ENCODE measurements at places on chromosomes 4 and X. TPM values are rescaled to one million over a fixed set of nuclear protein-coding genes. Genes with fewer than 3 reads are reported as not detected.

The RBMXL3 gene
- not detected for total RNA-seq

The TKTL1 gene
- total RNA-seq: not detected

The MAGEA1 gene
- total RNA-seq: not detected

The PPEF2 gene
- total RNA-seq: 0.58 TPM

The EXOC1L gene
- total RNA-seq: not detected

The CXCL1 gene
- total RNA-seq: 1.9 TPM

The CYSLTR1 gene
- total RNA-seq: not detected

The TMEM175 gene
- 4.2 TPM for total RNA-seq

The CXorf38 gene
- 8.8 TPM for total RNA-seq

DNA sequence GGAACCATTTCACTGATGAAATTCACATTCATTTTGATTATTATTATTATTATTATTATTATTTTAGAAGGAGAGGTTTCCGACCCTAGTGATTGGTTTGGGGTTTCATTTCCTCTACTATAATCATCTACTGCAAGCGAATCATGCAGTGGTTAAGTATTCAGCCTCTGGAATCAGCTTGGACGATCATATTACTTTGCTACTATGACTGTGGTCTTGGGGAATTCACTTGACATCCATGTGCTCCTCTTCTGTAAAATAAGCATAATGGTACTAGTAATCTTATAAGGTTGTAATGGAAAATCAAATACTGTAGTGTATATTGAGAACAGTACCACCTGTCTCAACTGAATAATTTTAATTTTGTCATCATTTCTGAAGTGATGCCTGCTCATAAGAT is 132.1 kb upstream of the SLC4A4 start:
- DNase-seq: no peak

GRCh38 chrX:21748235-21748634 is 9.7 kb downstream of the SMPX start:
- no peak for DNase-seq

- DNase-seq: no peak
Observed at GRCh38 chr4:3512279-3512678, 19.9 kb downstream of the LRPAP1 start.

- no peak for DNase-seq
Observed at GRCh38 chrX:51155566-51155965, 177.1 kb upstream of the NUDT10 start.

DNA sequence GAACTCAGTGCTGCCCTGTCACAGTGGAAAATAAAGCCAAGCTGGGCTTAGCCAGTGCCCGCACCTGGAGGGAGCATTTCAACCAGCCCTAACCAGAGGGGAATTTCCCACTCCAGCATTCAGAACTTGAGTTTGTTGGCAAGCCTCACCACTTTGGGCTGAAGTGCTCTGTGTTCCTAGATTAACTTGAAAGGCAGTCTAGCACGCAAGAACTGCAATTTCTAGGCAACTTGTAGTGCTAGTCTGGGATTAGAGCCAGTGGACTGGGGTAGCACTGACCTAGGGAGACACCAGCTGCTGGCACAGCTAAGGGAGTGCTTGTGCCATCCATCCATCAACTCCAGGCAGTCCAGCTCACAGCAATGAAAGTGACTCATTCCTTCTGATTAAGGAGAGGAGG is 1060.6 kb upstream of the GRID2 start:
- no peak for DNase-seq

- DNase-seq: peak; percentile 84
Observed at GRCh38 chr4:18075823-18076433, 54.4 kb upstream of the LCORL start.

DNA sequence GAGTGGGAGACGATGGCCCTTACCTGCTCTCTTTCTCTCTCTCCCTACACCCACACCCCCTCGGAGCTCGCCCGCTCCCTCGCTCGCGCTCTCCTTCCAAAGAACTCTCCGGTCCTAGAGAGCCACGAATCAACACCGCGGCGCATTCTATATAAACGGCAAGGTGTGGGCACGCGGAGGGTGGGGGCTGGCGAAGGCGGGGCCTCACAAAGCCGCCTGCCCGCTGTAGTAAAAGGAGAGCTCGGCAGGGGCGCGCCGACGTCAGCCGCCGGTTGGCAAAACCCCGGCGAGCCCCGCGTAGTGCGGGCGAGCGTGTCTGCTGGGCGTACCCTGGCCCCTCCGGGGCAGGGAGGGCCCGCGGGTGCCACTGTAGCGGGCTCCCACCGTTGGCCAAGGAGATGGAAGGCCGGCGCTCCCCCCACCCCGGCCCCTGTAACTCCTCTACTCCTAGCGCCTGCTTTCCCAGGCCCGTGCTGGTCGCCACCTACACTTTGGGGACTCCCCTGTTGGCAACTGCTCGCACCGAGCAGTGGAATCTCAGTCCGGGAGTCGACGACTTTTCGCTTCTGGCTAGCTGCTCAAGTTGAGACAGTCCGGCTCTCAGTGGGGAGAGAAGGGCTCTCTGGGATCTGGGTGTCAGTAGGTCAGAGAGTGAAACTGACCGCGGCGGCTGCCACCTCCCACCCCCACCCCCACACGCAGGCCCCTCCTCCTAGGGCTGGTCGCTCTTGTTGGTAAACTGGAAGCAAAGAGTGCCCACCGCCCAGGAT is 325.5 kb upstream of the F9 start:
- peak; percentile 69 for DNase-seq

DNA sequence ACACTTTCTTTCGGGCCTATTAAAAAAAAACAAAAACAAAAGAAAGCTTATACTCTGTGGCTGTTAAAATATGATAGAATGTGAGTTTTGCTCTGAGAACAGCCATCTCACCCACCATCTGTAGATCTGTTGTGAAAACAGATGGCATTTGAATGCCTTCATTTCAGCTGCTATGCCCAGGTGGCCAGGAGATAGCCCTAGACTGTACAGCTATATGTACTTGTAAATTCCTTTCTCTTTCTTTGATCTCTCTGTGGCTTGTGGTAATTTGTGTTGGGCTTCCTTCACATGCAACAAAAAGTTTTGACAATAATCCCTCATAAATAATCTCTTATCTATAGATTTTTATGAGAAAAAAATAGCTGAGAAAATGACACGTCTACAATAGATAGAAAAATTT is 38.1 kb downstream of the PNPLA4 start:
- DNase-seq: no peak

DNA sequence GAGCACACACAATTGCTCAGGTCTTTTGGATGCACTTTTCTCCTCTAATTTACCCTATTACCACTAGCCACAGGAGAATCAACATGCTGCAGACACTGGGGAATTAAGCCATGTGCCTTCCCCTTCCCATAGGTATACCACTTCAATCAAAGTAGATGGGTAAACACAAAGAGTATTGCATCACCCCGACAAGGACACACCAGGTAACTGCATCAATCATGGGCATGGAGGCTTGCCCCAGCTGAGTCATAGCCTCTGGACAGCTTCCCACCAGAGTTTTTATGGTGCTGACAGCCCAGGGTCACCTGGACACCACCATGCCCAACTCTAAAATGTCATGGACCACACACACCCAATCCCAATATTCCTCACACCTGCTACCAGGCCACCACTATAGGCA is 197.2 kb upstream of the AR start:
- DNase-seq: no peak

- DNase-seq: peak; percentile 46
Observed at GRCh38 chrX:39654183-39654925, 443.4 kb downstream of the BCOR start.

DNA sequence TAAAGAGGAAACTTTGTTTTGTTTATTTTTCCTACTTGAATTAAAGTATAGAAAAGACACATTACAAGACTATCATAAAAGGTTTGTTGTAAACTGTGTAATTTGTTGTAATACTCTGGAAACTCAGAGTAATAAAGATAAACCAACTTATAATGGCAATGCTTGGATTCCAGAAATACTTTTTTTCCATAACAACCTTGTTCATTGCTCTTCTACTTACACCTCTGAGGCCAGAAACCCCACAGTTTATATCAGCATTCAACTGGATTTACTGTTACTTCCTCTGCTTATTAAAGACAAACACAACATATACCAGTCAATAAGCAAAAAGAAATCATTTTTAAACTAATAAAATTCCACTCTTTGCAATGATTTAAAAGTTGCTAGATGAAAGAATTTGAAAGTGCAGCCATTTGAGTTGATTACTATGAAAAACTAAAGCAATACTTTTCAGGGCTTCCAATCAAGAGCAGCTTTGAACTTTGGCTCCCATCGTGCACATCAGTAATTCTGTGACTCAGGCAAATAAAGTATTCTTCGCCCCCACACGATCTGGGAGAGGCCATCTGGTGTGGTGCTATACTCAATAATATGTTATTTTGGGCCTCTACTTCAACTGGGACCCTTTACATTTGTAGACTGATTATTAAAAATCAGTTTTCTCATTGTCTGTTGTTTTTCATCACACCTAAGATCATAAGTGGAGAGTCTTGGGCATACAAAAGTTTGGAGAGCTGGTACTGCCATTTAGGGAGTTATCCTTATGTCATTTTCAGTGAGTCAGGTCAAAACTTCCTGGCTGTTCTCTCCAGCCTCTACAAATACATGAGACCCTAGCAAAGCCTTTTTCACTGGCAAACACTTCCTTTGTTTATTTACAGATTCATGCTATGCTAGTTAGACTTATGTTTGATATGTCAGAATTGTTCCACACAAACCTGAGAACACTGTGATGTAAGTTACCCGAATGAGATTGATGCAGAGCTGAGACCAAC is 20.5 kb downstream of the DDIT4L start:
- DNase-seq: no peak

DNA sequence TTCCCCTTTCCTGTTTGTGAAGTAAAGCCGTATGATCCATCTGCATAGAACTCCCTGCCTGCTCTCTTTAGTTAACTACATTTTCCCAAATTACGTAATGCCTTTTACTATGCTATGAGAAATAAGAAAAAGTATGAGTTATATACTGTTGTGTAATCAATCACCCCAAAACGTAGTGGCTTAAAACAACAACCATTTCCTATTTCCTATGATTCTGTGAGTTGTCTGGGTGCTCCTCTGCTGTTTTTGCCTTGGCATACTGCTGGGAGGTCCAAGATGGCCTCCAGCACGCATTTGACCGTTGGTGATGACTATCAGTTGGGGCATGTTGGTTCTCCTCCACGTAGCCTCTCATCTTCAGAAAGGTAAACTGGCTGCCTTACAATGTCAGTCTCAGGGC is 39.8 kb downstream of the BBS12 start:
- no peak for DNase-seq

DNA sequence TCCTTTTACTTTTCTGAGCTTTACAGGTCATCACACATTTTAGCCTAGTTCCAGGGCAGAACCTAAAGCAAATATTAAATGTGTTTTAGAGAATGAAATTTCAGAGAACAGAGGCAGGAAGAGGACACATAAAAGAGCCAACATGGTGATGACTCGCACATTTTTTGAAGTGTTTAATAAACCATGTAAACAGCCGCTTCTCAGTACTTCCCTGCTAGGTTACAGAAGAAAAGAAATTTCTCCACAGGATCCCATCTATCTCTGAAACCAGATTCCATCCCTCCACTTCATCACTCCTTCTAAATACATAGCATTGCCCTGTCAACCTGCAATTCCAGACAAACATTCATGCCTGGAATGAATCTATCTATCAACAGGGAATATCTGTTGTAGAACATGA is 949.5 kb upstream of the PCDH7 start:
- no peak for DNase-seq

- peak; percentile 94 for DNase-seq
Observed at GRCh38 chr4:81913427-81913879, 441.7 kb upstream of the RASGEF1B start.

DNA sequence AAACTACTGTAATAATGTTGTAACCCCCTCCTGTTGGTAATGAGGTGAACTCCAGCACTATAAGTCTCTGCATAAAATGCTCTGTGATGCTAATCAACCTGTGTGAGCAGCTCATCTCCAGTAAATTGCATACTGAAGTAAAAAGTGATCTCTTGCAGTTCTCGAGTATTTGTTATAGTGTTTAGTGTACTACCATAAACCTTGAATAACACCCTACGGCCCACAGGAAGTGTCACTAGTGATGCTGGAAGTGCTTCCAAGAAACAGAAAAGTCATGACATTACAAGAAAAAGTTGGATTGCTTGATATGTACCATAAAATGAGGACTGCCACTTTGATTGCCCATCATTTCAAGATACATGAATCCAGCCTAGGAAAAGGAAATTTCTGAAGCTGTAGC is 39.0 kb downstream of the IL15 start:
- peak; percentile 11 for DNase-seq

- no peak for DNase-seq
Observed at GRCh38 chrX:78979789-78980464, 34.7 kb downstream of the P2RY10 start.

DNA sequence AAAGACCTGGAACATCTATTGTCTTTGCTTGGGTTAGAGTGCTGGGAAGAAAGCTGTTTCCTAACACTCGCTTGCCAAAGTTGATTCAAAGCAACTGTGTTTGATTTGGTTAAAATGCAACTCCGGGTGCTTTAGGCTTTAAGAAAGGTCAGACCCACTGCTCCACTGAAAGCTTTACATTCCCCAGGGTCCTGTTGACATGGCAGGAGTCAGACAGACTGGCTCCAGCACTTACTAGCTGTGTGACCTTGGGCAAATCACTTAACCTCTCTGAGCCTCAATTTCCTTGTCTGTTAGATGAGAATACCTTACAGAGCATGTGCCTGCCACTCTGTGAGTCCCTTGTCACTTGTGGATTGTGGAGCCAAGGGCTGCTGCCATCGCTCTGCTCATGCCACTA is 39.0 kb downstream of the DGKK start:
- no peak for DNase-seq

DNA sequence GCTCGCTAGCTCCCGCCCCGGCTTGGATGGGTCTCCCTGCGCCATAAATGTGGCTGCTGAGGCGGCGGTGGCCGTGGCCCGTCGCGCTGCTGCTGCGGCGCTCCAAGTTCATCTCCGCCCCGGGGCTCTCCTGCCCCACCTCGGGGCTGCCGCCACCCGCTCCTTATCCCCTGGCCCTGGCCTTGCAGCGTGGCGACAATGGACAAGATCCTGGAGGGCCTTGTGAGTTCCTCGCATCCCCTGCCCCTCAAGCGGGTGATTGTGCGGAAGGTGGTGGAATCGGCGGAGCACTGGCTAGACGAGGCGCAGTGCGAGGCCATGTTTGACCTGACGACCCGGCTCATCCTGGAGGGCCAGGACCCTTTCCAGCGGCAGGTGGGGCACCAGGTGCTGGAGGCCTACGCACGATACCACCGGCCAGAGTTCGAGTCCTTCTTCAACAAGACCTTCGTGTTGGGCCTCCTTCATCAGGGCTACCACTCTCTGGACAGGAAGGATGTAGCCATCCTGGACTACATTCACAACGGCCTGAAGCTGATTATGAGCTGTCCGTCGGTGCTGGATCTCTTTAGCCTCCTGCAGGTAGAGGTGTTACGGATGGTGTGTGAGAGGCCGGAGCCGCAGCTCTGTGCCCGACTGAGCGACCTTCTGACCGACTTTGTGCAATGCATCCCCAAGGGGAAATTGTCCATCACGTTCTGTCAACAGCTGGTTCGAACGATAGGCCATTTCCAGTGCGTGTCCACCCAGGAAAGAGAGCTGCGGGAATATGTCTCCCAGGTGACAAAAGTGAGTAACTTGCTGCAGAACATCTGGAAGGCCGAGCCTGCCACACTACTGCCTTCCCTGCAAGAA is 763 bp downstream of the USP38 start:
- peak; percentile 65 for DNase-seq

Measured in GM23338 (cell line).